Activated B cell treated with CpG ODN at 0.5 μM for 24 hours (primary cell): ENCODE measurements at places on chromosomes 6 and 20. TPM values are rescaled to one million over a fixed set of nuclear protein-coding genes. Genes with fewer than 3 reads are reported as not detected.
A peak's percentile ranks its signal among the peaks of the same experiment; 100 is the strongest.

DNA sequence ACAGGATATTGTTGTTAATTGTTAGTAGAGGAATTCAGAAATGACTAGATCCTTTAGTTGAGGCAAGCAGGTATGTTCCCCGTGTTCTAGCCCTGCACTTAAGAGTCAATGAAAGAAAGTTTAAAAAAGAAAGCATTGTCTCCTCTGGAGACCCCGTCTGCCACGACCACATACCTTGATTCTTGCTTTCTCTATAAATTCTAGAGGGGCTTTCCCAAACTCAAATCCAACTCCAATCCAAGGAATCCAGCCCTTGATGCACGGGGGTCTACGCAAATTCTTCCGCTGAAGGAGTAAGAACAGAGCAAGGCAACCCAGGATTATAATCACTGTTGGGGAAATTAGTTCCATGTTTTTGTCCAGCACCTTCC, 401 bp downstream of the CYP39A1 start:
- no peaks in the 10 kb centered on the region for H3K36me3 ChIP-seq
- no peak for DNase-seq
- peaks cover 43% of the 10 kb centered on the region for H3K27me3 ChIP-seq
- peak overlapping the region; percentile 86 for H3K4me3 ChIP-seq

- no peaks in the 10 kb centered on the region for H3K36me3 ChIP-seq
- DNase-seq: no peak
- no peaks in the 10 kb centered on the region for H3K4me1 ChIP-seq
- no peak overlapping the region for H3K4me3 ChIP-seq
- peaks cover 12% of the 10 kb centered on the region for H3K27me3 ChIP-seq
- no peak overlapping the region for H3K27ac ChIP-seq
Observed at GRCh38 chr6:89032599-89032998, 48.0 kb upstream of the PNRC1 start.

- DNase-seq: no peak
- H3K27ac ChIP-seq: no peak overlapping the region
- H3K4me1 ChIP-seq: no peaks in the 10 kb centered on the region
- no peaks in the 10 kb centered on the region for H3K36me3 ChIP-seq
Observed at GRCh38 chr20:60142587-60142986, 184.4 kb downstream of the CDH26 start.

The USP49 gene
- total RNA-seq: 7.7 and 8.0 TPM in 2 replicates
